ENCODE measurements at places on chromosomes 2 and 18.

GRCh38 chr2:69095305-69095704 is 82.3 kb downstream of the ANTXR1 start:
- DNase-seq = no peak

GRCh38 chr2:217820091-217820819 is 182.5 kb downstream of the TNS1 start:
- no peak for DNase-seq

GRCh38 chr2:19894134-19894792 is 7.5 kb downstream of the TTC32 start:
- DNase-seq = no peak

- DNase-seq = no peak
These were observed 784.9 kb downstream of the EPHA4 start for GRCh38 chr2:220787251-220787650.

- DNase-seq = no peak
These were observed 27.2 kb upstream of the CYTIP start for GRCh38 chr2:157471078-157471477.

DNA sequence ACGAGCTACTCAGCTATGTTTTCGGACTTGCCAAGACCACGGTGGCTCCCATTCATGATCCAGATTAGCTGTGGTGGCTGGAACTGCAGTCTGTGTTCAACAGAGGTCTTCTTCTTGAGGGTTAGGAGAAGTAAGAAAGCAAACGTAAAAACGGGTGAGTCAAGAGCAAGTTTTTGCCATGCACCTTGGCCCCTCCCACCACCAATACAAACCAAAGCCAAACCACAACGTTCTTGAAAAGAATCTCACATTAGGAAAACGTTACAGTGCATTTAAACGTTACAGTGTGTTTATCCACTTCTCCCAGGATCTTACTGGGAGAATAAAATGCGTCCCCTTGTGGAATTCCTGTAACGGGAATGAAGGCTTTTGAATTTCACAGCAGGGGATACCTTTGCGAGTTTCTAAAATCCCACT is 725 bp downstream of the FBXO48 start:
- no peak for DNase-seq

- no peak for DNase-seq
These were observed 45.3 kb upstream of the SPAG16 start for GRCh38 chr2:213238753-213239495.

GRCh38 chr2:189424961-189425360 is 16.3 kb upstream of the WDR75 start:
- no peak for DNase-seq

DNA sequence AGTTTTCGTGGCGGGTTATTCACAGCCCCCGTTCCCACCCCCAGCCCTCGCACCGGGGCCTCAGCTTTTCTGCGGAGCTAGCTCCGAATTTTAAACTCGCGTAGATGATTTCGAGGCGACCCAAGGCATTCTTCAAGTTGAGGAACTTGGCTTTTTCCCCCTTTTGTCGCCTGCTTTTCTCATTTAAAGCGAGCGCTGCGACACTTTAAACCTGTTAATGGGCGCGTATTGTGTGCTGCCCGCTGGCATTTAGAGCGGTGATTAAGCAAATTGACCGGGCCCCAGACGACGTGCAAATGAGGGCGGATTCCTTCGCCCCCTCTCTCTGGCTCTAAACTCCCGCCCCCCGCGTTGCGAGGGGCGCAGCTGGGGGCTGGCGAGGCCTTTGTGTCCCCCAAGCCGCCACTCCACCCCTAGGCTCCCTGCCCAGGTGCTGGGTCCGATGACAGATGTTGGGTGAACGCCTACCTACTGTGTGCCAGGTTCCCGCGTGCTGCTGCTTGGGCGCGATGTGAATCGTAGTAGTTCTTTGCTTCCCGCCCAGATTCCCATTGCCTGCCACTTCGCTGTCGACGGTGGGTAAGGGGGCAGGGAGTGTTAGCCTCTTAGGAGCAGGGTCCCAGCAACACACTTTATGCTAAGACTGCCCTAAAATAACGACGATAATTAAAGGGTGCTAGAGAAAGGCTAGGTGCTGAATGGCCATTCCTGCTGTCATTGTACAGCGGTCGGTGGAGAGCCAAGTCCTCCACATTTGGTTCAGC is 1.9 kb downstream of the TCF7L1 start:
- peak; percentile 66 for DNase-seq

- no peak for DNase-seq
These were observed 236.1 kb downstream of the CDH20 start for GRCh38 chr18:61569176-61569892.

GRCh38 chr2:169162613-169163012 is 93.2 kb downstream of the DHRS9 start:
- DNase-seq = no peak

DNA sequence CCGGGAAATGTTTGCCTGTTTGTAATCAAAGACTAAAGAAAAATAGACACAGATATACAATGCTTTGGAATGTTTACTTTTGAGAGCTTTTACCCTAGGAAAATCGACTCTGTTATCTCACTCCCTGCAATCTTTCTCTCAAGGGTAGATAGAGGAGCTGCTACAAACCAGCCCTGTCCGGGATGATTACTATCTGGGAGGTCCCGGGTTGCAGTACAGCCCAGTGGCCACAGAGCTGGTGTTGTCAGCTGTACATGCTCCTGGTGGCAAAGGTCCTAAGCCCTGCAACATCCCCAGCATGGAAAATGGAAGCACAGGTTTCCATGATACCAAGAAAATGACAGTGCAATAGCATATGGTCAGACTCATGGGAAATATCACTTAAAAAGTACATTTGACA is 570.5 kb upstream of the SOX11 start:
- no peak for DNase-seq

DNA sequence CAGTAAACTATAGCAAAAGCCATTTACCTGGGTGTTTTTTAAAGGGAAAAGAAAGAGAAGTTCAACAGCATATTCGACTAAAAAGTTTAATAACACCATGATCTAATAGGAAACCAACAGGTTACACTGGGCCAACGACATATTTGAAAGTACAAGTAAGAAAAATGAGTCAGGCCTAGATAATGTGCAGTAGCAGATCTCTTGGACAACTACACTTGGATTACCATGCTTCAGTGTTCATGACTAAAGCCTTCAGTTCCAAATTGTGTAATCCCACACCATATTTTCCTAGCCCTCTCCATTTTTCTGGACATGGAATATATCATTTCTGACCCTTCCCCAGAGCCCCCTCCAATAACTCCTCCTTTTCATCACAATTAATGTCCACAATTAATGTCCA is 39.1 kb upstream of the FIGN start:
- DNase-seq = no peak

DNA sequence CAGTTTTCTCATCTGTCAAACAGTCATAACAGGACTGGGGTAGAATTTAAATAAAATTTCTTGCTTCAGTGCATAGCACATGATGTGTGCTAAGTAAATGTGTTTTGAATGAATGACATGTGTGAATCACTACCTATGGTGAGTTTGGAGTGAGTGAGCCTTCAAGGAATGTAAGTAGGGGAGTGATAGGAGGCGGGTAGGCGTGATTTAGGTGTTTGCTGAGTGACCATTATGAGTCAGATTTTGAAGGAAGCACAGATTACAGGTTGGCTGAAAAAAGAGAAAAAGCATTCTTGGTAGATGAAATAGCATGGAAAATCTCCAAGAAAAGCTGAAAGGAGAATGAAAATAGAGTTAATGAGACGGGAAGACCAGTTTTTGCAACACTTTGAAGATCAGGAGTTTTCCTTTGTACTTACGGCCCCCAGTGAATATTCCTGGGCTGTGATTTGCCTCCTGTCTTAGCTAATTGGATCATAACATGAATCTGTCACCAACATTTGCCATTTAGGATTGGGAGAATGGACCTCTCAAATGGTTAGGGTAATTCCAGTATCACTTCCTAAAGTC is 136.9 kb upstream of the GATA6 start:
- DNase-seq = no peak

GRCh38 chr18:63078471-63078870 is 241.1 kb downstream of the BCL2 start:
- DNase-seq = no peak

GRCh38 chr2:171521361-171522051 is 768 bp upstream of the CYBRD1 start:
- DNase-seq = no peak

DNA sequence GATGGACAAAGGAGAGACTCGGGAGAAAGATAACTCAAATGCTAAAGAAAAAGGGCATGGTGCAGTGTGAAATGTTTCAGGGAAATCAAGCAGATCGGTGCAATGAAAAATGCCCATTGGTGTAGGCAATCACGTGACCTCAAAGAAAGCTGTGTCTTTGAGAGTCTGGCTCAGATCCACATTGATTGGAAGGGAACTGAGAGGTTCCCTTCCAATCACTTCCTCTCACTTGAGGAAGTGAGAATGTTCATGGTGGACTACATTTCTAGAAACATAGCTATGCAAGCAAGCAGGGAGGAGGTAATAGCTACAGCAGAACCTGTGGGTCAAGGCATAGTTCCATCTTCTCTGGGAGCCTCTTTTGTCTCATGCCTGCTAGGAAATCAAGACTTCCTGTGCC is 187.4 kb downstream of the LPIN1 start:
- DNase-seq = no peak

All from right forelimb (tissue), 1 donor.